NCI-H774 (cell line): ENCODE measurements at places on chromosomes 2 and 18.
A peak's percentile ranks its signal among the peaks of the same experiment; 100 is the strongest.

DNA sequence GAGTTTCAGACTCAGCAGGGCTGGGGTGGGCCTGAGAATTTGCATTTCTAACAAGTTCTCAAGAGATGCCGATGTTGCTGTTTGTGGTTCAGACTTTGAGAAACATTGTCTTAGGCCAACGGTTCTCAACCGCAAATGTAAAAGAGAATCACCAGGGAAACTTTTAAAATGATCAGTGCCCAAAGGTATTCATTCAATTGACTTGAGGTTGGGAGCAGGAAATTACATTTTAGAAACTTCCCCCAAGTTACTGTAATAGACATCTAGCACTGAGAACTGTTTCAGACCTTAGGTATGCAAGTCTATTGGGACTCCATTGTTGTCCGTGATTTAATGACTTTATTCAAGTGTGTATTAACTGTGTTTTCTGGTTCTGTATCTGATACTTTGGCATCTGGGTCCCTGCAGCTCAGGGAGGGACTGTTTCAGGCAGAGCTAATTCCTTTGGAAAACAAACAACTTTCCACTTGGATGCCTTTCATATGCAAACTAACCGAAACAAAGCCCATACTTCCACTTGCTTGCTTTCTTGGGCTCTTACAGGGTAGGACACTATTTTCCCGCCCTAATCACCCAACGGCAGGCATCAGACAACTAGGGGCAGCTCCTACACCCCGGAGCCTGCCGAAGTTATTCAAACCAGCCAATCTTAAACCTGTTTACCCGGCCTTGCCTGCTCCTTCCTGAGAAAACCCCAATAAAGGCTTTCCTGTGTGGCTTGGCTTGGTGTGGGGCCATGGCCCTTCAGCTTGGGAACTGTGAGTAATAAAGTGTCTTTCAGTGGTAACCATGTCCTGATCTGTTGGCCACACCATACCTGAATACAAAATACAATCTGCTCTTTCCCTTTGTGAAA, 97.6 kb downstream of the POLE4 start:
- no peak for DNase-seq

DNA sequence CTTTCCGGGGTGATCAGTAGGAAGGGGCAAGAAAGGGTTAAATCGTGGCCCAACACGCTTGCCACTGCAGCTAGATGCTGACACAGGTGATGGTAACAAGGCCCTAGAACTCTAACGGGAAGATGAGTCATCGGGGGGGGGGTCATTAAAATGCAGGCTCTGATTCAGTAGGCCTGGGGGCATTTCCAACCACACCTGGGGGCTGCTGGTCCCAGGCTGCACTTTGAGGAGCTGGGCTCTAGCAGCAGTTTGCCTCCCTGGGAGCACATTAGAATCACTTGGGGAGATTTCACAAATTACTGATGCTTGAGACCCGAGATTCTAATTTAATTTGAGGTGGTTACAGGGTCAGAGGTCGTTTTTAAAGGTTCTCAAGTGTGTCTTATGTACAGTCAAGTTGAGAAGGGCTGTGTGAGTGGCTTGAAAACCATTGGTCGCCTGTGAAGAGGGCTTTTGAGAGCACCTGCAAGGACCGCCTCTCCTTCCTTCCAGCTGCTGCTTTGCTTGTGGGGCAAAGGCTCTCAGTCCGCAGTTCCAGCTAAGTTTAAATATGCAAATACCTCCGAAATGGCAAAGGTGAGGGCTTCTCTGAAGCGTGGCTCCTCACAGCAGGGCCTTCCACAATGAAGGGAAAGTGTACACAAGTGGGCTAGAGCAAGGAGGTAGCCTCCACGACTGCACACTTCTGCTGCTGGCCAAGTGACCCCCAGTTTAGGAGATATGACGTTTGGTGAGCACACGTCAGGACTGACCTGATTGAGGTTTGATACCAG, 128.0 kb upstream of the MSH6 start:
- no peak for DNase-seq

DNA sequence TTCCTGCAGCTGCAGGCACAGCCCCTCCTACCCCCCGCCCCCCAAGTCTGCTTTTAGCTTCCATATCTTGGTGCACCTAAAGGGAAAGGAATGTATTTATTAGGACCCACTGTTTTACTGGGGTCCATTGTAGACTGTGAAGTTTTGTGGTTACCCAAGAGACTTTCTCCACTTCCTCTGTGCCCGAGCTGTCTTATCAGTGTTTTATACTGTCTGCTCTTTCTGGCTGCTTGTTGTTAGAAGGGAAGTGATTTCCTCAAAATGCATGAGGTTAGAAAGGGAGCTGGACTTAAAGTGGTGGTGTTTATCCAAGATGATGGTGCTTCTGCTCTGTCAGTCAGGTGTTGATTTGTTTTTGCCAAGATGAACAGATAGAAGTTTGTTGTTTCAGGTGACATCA, 85.0 kb downstream of the PTH2R start:
- DNase-seq, result no peak

DNA sequence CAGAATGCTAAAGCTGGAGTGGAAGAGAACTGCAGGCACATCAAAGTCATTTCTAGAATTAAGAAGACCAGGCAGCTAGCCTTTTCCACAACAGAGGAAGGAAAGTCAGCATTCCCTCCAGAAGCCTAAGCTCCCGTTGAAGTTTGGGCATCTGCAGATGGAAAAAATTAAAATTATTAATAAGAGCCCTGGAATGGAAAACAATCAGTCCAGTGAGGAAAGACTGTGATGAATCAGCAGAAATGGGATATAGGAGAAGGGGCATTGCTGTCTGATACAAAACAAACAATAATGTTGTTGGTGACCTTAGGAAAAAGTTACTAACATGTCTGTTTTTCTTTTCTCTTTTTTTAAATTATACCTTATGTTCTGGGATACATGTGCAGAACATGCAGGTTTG, 450.7 kb upstream of the SLC14A2 start:
- no peak for DNase-seq

GRCh38 chr2:65443509-65444186, 11.2 kb upstream of the SPRED2 start:
- DNase-seq, result no peak

DNA sequence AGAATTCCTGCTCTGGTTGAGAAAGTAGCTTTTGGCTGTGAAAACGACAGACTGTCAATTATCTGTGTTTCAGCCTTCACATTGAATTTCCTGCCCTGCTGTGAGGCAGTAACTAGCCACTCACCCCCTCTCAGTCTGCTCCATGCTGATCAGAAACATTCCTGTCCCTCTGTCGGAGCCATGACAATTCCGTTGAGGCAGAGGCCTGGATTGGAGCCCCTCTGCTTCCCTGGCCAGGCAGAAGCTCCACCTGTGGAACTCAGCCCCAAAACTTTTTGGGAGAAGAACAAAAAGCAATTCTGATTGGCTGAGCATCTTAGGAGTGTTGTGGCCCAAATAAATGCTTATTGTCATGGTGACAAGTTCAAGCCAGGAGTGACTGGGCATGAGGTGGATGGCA, 60.0 kb downstream of the APOB start:
- DNase-seq, result no peak

DNA sequence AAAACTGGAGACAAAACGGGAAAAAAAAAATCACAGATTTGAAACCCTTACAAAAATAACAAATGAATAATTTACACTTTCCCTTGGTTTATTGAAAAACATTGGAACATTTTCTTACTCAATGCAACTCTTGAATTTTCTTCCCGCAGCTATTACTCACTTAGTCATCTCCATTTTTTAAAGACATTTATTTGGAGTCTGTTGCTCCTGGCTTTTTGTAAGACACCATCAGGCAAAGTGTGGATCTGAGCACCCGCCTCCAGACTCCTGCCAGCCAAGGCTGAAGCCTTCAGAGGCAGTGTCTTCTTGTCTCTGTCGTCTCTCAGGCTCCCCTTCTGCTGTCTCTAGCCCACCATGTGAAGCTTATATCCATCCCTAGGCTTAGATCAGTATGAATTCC, 46.2 kb downstream of the TRIB2 start:
- no peak for DNase-seq

- DNase-seq, result no peak
Observed at GRCh38 chr2:9779596-9780264, 63.5 kb upstream of the TAF1B start.

DNA sequence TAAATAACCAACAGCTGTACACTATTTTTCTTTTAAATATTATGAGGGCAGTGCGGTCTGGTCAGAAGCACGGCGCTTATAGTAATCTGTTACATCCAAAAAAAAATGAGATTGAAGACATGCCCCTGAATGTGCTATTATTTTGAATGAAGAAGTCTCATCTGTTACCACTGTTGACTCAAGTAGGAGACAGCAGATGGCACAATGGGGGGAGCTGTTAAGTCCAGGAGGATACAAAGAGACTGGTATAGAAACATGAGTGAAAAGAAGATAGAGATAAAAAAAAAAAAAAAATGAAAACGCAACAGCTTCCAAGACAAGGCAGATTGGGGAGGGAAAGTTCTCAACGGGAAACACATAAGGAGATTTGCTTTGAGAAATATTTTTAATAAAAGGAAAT, 425.5 kb upstream of the PKDCC start:
- DNase-seq, result no peak

GRCh38 chr2:55962915-55963314, 39.3 kb upstream of the EFEMP1 start:
- no peak for DNase-seq

DNA sequence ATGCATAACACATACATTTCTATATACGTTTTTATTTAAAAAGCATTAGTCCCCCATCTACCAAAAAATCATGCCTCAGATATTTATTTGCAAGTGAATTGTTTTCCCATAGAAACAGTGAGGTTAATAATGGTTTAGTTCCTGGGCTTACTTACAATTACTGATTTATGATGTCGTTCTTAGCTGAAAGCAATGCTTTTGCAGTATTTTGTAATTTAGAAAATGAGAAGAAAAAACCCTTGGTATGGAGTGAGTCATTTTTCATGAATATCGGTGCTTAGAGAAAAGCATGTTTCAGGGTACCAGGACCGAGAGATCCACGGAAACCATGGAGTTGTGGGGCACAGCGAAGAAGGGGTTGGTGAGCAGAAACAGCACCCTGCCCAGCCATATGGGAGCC, 12.0 kb upstream of the CDK15 start:
- DNase-seq, result no peak

- DNase-seq, result no peak
Observed at GRCh38 chr2:28981620-28982376, 700 bp downstream of the TOGARAM2 start.

GRCh38 chr2:132547090-132547687, 122.8 kb downstream of the LYPD1 start:
- DNase-seq, result peak; percentile 49

GRCh38 chr18:923144-923866, 18.6 kb downstream of the ADCYAP1 start:
- DNase-seq, result peak; percentile 36

GRCh38 chr2:126896471-126896870, 2.2 kb upstream of the TEX51 start:
- no peak for DNase-seq

GRCh38 chr2:80971-81736, 34.8 kb upstream of the FAM110C start:
- DNase-seq, result no peak

DNA sequence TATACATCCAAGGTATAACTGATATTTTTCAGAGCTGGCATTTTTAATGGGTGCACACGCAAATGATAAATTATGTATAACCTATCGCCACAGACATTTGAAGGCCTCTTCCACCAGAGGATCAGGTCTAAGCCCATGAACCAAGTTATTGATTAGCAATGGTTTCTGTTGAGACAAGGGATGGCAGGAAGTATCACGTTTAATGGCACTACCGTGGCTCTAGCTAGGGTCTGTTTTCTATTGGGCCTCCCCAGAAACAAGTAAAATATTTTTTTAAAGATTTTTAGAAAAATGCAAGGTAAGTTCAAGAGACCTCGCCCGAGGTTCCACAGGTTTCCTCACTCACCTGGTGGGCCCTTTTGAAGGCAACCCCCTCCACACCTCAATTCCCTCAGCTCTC, 667 bp downstream of the GFPT1 start:
- no peak for DNase-seq

GRCh38 chr18:80187956-80188642, 59.2 kb downstream of the PARD6G start:
- DNase-seq, result no peak

DNA sequence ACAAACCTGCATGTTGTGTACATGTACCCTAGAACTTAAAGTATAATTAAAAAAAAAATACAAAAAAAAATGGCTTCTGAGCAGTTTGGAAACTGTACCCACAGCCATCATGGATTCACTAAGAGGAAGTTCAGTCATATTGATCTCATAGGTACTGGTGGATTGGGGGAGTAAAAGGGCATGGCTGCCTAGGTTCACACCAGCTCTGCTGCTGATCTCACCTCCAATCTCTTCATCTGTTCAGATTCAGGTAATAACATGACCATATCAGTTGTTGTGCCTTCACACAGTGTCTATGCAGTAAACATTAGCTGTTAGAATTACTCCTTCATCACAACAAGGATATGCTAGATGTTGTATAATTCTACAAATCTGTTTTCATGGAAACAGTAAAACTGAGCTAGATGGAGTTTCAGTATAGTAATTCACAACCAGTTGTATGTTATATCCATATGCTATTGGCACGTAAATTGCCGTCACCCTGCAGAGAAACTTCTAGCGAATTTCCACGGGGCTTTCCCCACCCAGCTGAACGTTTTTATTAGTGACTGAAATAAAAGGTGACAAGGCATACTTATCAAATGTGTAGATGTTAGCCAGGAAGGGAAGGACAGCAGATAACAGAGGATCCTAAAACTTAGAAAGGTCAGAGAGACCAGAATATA, 59.3 kb upstream of the ITM2C start:
- no peak for DNase-seq

DNA sequence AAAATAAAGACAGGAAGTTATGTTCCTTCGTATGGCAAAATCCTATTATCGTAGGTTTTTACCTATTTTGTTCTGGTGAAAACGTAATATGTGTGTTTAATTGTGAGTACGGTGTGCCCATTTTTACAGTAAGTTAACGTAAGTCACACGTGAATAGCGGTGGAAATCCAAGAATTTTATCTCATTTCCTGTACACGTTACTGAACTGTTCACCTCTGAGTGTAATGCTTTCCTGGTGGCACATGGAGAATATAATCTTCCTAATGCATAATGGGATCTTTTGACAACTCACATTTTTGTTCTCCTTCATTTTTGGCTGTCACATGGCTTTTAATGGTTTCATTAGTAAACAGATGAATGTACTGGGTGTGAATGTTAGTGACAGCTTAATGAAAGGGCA, 28.2 kb downstream of the BCL2L11 start:
- DNase-seq, result no peak

DNA sequence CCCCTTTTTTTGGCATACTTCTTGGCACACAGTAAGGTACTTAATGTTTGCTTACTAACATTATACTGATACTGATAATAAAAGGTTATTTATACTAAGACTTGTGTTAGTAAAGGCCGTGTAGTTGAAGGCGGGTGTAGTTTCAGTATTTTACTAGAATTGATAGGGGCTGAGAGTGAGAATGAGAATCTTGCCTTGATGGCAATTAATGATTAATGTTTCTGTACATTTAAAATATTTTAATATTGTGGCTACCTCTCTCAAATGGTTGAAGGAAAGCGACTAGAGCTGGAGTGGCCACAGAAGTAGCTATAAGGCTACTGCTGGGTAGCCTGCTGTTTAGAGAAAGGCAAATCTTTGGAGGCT, 29.3 kb downstream of the PELI1 start:
- no peak for DNase-seq

- no peak for DNase-seq
Observed at GRCh38 chr18:7447318-7448028, 119.6 kb upstream of the PTPRM start.
